ENCODE measurements at places on chromosomes 3 and 15. TPM values are rescaled to one million over a fixed set of nuclear protein-coding genes. Genes with fewer than 3 reads are reported as not detected.

The CD276 gene
- not detected for total RNA-seq

The GOLGA8T gene
- 0.94 TPM for total RNA-seq

The INKA1 gene
- total RNA-seq, result 1.3 TPM

The SCAPER gene
- total RNA-seq, result 32.2 TPM

The CACNA2D2 gene
- total RNA-seq, result 0.95 TPM

The SLC6A20 gene
- total RNA-seq, result not detected

The CPNE4 gene
- not detected for total RNA-seq

The ZNF717 gene
- 10.7 TPM for total RNA-seq

The FBXW12 gene
- not detected for total RNA-seq

The RMDN3 gene
- total RNA-seq, result 35.1 TPM

The PDZRN3 gene
- total RNA-seq, result not detected

The ALDH1L1 gene
- not detected for total RNA-seq

The FGF12 gene
- total RNA-seq, result not detected

The SERPINI1 gene
- total RNA-seq, result 1.7 TPM

The GOLGA8O gene
- 21.8 TPM for total RNA-seq

The TPRA1 gene
- 27.9 TPM for total RNA-seq

The BCL2A1 gene
- 23.1 TPM for total RNA-seq

The SCAANT1 gene
- not detected for total RNA-seq

The GPR171 gene
- total RNA-seq, result 124 TPM

The GPR62 gene
- total RNA-seq, result not detected

The GOLGA8M gene
- total RNA-seq, result 5.2 TPM

All from activated CD8-positive, alpha-beta T cell treated with anti-CD3 and anti-CD28 coated beads, Interleukin-2, amount 10 ng/mL, durations not matched to agents 7 days and 5 days (primary cell).